Activated CD8-positive, alpha-beta memory T cell treated with anti-CD3 and anti-CD28 coated beads, Interleukin-2, amount 50 U/mL, for 4 hours (primary cell): ENCODE measurements at places on chromosomes 5 and 9.

DNA sequence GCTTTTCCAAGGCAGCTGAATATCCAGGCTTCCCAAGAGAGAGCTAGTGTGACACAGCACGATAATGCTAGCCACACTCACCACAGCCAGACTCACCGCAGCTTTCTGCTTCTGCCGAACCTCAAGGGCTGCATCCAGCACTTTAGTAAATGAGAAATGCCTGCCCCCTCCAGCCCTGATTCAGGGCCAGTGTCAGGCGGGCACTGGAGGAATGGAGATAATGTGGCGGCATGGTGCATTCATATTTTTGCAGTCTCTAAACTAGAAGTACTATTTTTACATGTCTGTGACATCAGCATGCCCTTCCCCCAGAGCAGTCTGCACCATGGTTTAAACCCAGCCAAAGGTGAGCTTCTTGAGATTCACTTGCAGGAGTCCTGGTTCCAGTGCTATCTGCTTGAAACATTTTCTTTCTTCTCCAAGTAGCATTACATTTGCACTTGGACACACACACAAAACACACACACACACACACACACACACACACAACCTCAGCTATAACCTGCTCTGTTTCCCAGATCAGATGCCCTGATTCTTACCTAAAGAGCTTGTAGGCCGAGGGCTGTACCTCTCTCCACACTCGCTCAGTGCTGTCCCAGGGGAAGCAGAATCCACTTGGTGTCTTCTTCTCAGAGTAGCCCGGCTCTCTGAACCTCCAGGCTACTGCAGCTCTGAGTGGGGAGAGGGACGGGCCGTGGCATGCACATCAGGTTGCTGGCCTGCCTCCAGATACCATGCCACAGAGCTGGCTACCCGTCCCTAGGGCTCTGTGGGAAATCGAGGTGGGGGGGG is at the start of gene FGF1:
Gene FGF1, minus strand, starts transcription at position 673 of the 792 bp plus-strand sequence. CDS start 71,963 bp downstream, outside the sequence.
- DNase-seq: no peak

- DNase-seq: no peak
Measured at GRCh38 chr9:115016344-115016743, 86.0 kb upstream of the TNFSF8 start.

DNA sequence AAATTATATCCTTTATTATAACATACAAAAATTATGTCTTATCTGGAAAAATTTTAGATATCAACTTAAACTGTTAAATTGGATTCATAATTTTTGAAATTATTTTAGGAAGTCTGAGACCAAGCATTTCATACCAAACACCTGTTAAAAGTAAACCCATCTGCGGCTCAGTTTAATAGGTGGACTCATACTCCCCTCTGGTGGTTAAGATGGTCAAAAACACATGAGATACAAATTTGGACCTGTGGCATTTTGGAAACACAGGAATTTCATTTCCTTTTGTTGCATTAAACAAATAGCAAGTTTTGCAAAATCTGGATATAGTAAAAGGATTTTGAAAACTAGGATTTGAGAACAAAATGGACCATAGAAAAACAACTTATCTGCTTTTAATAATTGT is 53.7 kb downstream of the RGMB start:
- DNase-seq: no peak

- no peak for DNase-seq
Measured at GRCh38 chr9:12740845-12741244, 34.0 kb upstream of the LURAP1L start.

- no peak for DNase-seq
Measured at GRCh38 chr5:124132843-124133242, 613.6 kb downstream of the ZNF608 start.

DNA sequence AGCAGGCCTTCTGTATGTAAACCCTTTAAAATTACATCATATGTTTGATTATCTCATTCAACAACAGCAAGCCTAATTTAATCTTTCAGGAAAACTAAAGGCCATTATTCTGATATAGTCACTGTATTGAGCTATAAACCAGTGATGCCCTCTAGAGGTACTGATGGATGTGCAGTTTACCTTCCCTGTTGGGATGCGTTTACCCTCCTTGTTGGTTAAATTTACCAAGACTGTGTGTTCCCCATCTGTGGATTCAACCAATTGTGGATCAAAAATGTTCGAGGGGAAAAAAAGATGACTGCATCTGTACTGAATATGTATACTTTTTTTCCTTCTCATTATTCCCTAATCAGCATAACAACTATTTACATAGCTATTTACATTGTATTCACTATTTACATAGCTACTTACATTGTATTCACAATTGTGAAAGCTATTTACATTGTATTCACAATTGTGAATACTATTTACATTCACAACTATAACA is 3.7 kb upstream of the BAAT start:
- no peak for DNase-seq

GRCh38 chr5:72508241-72509170 is 1.3 kb upstream of the ZNF366 start:
- DNase-seq: no peak

- no peak for DNase-seq
Measured at GRCh38 chr5:160969645-160970044, 117.6 kb upstream of the ATP10B start.

DNA sequence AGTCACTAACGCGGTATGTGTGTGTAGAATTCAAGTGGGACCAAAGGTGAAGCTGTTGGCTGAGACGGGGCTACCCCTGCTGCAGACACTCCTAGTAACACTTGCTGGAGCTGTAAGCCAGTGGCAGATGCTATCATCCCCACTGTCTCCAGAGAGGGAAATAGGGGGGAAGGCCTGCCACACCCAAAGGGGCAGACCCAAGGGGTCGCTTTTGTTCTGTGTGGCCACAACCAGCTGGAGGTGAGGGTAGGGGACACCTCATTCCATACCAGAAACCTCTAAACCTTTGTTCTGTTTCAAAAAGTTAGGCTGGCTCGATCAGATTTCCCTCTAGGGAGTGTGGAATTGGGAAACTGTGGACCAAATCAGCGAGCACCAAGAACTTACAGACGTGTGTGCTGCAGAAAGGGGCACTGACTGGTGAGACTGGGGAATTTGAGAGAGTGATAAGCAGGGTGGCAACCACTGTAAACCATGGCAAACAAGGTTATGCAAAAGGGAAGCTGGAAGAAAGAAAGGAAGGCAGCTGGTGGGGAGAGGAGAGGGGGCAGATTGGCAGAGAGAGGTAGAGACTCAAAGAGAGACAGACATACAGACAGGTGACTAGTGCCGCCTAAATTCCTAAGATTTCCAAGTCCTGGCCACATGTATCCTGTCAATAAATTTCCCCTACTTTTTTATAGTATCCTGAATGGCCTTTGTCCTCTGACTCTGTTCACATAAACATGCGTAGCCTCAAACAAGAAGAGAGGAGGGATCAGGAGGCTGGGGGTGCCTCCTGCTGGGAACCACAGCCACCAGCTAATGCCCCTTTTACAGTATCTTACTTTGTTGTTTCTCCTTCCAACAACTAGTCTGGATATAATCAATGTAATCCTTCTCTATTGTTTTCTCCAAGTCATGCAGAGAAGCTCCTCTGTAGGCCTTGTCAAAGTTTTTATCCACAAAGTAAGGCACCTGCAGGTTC is 15.6 kb upstream of the SPATA24 start:
- DNase-seq: no peak

- no peak for DNase-seq
Measured at GRCh38 chr5:54093861-54094260, 216.5 kb downstream of the ARL15 start.

DNA sequence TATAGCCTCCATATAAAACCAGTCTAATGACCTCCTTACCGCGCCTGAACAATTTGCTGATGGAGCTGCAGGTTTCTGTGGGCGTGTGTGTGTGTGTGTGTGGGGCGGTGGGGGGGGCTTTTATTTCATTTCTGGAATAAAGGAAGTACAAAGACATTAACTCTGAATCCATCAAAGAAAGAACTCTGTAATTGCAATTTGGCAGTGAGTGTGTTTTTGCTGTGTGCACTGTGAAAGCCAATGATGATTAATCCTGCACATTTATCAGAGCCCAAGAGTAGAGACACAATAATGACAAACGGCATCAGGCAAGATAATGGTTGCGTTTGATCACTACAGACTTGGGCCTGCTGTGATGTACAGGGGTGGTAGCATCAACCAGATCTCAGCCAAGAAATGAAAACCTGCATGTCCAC is 29.3 kb upstream of the NDFIP1 start:
- DNase-seq: no peak

GRCh38 chr5:19608444-19609002 is 379.5 kb downstream of the CDH18 start:
- no peak for DNase-seq

DNA sequence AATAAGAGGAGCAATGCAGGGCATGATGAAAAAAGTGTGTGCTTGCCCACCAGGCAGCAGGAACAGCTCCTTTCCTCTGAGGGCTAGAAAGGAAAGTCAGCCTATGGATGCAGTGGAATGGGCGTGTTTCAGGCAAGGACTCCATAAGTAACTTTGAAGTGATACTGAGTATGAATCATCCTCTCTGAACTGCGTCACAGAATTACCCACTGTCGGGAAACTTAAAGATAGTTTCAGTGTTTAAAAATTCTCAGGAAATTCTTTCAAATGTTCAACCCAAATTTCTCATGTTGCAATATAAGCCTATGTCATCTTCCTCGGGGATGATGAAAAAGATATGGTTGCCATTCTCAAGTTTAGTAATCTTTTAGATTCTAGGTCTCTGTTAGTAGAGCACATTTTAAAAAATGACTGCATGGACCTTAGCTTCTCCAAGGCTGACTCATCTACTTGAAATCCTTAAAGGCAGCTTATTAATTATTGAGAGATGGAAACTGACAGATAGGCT is 27.7 kb downstream of the PTCD2 start:
- DNase-seq: no peak

GRCh38 chr9:19828576-19829109 is 39.8 kb upstream of the SLC24A2 start:
- no peak for DNase-seq

GRCh38 chr9:89436963-89437625 is 60.8 kb downstream of the SEMA4D start:
- DNase-seq: peak; percentile 63

DNA sequence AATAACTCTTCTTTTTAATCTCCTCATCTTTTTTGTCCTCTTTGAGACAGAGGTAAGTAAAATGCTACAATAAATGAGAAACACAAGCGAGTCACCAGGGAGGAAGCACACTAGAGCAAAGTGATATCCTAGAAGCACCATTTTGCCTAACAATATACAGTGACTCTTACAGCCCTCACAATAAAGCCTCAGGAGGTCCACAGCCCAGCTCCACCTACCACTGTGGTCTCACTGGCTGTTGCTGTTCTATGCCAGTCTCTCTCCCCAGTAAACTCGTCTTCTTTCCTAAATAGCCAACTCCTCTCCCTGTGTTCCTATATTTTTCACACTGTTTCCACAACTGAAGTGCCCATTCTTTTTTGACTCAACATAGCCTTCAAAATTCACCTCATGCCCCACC is 44.3 kb downstream of the TNFSF15 start:
- no peak for DNase-seq

- no peak for DNase-seq
Measured at GRCh38 chr5:2913281-2913680, 161.8 kb upstream of the IRX2 start.

- DNase-seq: no peak
Measured at GRCh38 chr5:55620766-55621160, 86.0 kb upstream of the PLPP1 start.

DNA sequence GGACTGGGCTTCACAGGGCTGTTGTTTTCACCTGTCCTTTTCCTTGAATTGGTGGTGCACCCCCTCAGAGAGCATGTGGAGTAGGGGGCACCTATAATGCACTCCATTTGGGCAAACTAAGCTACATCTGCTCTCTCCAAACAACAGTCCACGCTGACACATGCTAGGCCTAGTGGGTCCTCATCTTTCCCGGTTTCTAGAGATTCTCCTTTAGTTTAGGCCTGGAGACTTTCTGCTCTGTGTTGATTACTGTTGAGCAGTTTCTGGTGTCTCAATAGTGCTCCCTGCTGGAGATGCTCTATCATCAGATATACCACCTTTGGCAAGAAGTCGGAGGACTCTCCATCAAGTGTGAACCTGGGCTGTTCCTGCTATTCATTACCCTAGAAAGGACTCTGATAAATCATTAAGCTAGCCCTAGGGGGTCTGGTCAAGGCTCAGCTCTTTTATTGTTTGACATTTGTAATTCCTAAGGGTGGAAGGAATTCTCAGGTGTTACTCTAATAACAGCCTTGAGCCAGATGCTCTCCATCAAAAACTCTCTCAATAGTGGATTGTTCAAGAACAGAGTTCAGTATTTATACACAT is 64.0 kb upstream of the FYB1 start:
- peak; percentile 49 for DNase-seq

- DNase-seq: no peak
Measured at GRCh38 chr9:34642679-34643078, 3.8 kb upstream of the GALT start.

DNA sequence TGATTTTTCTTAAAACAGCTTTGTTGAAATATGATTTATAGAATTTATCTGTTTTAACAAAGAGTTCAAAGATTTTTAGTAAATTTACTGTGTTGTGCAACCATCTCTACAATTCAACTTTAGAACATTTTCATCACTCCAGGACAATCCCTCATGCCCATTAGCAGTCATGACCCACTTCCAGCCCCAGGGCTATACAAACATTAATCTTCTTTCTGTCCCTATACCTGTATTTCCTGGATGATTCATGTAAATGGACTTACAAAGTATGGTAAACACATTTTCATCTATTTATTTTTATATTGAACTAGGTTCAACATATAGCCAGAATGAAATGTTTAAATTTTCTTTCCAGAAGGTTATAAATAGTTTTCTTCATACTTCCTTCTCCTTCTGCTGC is 127.8 kb upstream of the CCDC180 start:
- DNase-seq: no peak

DNA sequence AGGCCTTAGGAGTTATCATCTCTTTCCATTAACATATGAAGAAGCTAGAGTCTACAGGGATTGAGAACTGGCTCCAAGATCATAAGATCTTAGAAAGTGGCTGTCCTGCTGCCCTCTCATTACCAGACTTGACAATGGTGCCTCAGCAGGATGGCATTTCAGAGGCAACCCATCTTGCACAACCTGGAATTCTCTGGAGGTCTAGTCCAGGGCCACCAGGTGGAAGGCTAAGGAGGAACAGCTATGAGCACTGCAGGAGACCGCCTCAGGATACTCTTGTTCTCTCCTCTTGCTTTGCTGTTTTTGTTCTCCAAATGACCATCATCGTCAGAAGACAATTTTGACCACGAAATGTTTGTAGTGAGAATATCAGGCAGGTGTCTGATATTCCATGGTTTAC is 322.6 kb downstream of the FBXL17 start:
- DNase-seq: no peak

- no peak for DNase-seq
Measured at GRCh38 chr9:107068581-107068980, 205.6 kb downstream of the ZNF462 start.

GRCh38 chr5:16810208-16810854 is 125.8 kb downstream of the MYO10 start:
- no peak for DNase-seq

GRCh38 chr9:86407022-86407421 is 52.8 kb upstream of the TUT7 start:
- DNase-seq: no peak

- DNase-seq: no peak
Measured at GRCh38 chr9:87548159-87548558, 50.5 kb downstream of the DAPK1 start.
